Suprapubic skin (tissue), 4 donors: ENCODE measurements at places on chromosomes 1 and 21.

GRCh38 chr1:19046972-19047731 lies 90.7 kb upstream of the IFFO2 start:
- no peak for DNase-seq

- DNase-seq: no peak
Measured at GRCh38 chr1:90753556-90753955, 36.5 kb upstream of the BARHL2 start.

- DNase-seq: no peak
Measured at GRCh38 chr1:243452092-243452491, 196.3 kb downstream of the SDCCAG8 start.

GRCh38 chr1:56644919-56645676 lies at the start of gene PRKAA2:
Gene PRKAA2, plus strand, starts transcription at chr1:56645314. Its CDS starts 74 bp downstream, at chr1:56645388.
- DNase-seq: no peak

DNA sequence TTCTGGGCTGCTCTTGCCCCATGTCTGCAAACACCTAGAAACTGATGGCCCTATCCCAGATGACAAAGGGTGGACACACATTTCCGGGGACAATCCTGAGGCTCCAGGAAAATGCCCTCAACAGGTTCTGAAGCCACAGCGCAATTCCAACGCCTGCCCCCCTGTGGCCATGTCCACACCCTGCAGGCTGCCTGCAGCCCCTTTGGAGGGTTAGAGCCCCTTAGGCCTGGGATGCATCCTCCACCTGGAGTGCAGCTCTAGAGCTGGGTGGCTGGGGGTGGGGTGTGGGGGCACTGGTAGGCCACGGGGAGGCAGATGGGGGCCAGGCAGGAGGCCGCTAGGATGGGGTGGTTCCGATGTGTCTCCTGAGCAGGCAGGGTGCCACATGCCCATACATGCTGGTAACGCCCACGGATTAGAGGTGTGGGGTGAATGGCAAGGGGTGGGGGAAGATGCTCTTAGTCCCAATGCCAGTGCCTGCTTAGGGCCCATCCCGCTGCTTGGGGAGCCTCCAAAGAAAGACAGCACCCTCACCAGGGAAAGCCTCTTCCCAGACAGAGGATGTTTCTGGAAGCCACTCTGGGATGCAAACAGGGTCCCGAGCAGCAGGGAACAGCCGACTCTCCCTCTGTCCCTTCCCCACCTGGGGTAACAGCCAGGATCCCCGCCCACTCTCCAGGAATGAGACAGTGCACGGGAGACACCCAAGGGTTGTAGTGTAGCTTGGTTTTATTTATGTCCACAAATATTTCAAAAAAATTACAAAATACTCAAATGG lies 34.0 kb downstream of the SLC45A1 start:
- DNase-seq: peak; percentile 68

DNA sequence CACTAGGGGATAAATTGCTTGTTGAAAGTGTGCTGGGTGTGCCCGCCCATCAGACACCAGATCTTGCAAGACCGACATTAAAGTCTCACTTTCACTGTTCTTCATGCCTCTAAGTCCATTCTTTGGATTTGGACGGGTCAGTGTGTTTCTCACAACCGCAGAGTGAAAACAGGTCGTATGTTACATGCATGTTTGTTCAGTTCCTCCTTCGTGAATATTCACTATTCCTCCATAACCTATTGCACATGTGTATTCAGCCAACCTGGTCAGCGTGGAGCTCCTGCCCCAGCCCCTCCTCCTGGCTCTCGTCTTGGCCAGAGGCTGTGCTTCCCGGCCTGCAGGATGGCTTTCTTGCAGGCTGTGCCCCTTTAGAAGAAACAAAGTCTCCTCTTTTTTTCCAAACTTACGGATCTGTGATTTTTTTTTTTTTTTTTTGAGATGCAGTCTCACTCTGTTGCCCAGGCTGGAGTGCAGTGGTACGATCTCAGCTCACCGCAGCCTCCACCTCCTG lies 2.2 kb upstream of the KRTAP10-6 start:
- peak; percentile 68 for DNase-seq

DNA sequence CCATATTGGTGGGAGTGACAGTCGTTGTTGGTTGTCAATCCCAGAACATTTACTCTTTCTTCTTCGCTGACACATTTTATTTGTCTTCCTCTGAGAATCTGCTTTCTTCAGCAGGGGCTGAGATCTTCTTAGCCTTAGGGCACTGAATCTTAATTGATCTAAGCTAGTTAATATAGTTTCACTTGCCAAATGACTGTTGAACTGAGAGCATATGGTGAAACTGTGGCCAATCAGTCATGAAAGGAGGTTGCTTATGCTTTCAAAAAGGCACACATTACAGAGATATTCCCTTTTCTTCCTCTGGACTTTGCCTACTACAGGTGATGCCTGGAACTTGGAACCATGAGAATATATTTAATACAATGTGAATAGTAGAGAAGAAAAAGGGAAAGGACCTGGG lies 60.0 kb upstream of the KIAA0040 start:
- no peak for DNase-seq

GRCh38 chr1:156889802-156890580 lies 3.5 kb upstream of the PEAR1 start:
- DNase-seq: peak; percentile 90

DNA sequence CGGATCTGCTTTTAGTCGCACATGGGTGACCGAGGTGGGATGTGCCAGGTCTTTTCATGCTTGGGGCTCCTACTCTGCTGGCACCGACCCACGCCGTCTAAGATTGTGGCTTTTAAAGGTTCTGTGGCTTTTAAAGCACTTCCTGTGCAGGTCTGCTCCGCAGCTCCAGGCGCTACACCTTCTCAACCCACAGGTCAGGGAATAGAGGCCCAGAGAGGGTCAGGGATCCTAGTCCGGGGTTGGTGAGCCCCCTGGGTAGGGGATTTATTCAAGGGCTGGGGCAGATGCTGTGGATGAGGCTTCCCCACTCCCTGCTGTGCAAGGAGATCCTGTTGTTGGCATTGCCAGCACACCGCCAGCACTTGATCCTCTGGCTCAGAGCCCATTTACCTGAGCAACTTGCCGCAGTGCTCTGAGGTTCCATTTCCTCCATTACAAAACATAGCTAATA lies 212.8 kb upstream of the RAB4A start:
- no peak for DNase-seq
